Activated CD4-positive, alpha-beta memory T cell treated with anti-CD3 and anti-CD28 coated beads for 36 hours (primary cell): ENCODE measurements at places on chromosomes 12 and 14. TPM values are rescaled to one million over a fixed set of nuclear protein-coding genes. Genes with fewer than 3 reads are reported as not detected.

Gene OR6C75
- total RNA-seq, result not detected

Gene DEPDC4
- total RNA-seq, result 3.5 TPM

Gene COL2A1
- total RNA-seq, result not detected

Gene RNU4-1
- total RNA-seq, result 1,180 TPM

Gene FOXG1
- total RNA-seq, result not detected

Gene OASL
- 26.5 TPM for total RNA-seq

Gene GUCY2C
- not detected for total RNA-seq

Gene FAM186B
- not detected for total RNA-seq

Gene PYGL
- total RNA-seq, result 0.71 TPM

Gene TMCC3
- 0.43 TPM for total RNA-seq

Gene TESPA1
- total RNA-seq, result 74.8 TPM

Gene GZMB
- 2,294 TPM for total RNA-seq

Gene TROAP
- total RNA-seq, result 64.9 TPM

Gene TAS2R10
- total RNA-seq, result not detected

Gene ZNF384
- total RNA-seq, result 56.3 TPM

Gene KRT86
- 0.10 TPM for total RNA-seq

Gene MSI1
- total RNA-seq, result 2.7 TPM

Gene RNU7-1
- total RNA-seq, result not detected

Gene KLRK1
- 0.33 TPM for total RNA-seq

Gene GPR84
- 2.4 TPM for total RNA-seq

Gene GLT1D1
- total RNA-seq, result not detected

Gene PLEK2
- 2.6 TPM for total RNA-seq

Gene C12orf43
- total RNA-seq, result 19.6 TPM

Gene RD3L
- total RNA-seq, result not detected

Gene FGF6
- not detected for total RNA-seq

Gene PDZRN4
- total RNA-seq, result not detected

Gene TUBA1C
- total RNA-seq, result 353 TPM

Gene BDKRB2
- total RNA-seq, result not detected

Gene OR6S1
- total RNA-seq, result not detected

Gene BCL7A
- total RNA-seq, result 4.0 TPM

Gene NEDD8
- total RNA-seq, result 202 TPM

Gene PAX9
- not detected for total RNA-seq

Gene WSCD2
- total RNA-seq, result not detected

Gene TMEM106C
- 182 TPM for total RNA-seq

Gene SCN8A
- total RNA-seq, result 0.64 TPM

Gene UNC79
- total RNA-seq, result 0.05 TPM

Gene IFNG-AS1
- total RNA-seq, result 0.48 TPM
